PC-9 (cell line): ENCODE measurements at places on chromosomes 11 and 22.

DNA sequence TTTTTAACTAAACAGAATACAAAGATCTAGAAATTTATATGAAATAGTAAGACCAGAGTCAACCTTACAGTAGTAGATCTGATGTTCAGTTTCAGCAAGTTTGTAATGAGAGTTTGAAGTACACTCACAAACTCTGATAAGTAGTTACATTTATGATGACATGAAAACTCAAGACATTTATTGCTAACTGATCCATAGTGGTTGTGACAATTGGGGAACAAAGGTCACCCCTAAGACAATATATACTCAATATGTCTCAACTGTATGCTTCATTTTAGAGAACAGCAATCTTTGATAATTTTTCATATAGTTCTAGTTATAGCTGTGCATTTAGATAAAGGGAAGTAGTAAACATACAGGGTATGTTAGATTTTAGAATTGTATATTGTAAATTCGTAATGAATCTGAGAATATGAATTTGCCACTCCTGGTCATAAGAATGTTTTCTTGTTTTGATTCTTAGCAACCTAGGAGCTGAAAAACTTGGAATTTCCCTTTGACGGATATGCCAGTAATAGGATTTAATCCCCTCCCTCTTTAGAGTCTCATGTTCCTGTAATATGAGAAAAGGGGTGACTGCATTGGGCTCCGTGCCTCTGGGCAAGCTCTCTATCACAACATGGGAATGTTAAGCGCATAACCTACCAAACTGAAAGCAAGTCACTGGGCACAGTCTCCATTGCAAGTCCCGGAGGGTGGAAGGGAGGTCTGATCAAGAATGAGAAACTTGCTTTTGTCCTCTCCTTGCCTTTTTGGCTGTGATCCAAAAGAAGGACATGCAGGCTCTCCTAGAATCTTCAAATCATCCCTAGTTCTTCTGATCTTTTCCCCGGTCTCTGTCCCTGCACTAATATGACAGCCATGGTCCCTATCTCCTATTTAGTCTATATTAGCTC lies 11.4 kb downstream of the OR10D3 start:
- DNase-seq: no peak

DNA sequence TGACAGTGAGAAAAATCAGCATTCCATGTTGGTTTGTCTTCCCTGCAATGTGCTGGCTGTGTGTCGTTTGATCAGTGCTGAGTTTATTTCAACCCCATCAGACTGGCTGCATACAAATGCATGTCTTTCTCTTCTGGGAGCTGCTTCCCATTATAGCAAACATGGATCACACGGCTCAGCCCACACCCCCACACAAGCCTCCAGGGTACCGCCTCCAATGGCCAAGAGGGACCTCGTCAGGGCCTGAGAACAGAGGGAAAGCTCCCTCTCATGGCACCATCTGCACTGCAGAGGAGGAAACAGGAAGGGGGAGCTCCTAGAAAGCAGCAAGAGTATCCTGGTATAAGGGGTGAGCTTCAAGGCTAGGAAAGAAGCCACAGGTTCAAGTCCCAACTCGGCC lies 214.2 kb downstream of the LARGE1 start:
- no peak for DNase-seq

GRCh38 chr11:45803971-45804760 lies 783 bp upstream of the SLC35C1 start:
- peak; percentile 85 for DNase-seq

- DNase-seq: no peak
Observed at GRCh38 chr11:1748636-1749394, 1.6 kb downstream of the IFITM10 start.

DNA sequence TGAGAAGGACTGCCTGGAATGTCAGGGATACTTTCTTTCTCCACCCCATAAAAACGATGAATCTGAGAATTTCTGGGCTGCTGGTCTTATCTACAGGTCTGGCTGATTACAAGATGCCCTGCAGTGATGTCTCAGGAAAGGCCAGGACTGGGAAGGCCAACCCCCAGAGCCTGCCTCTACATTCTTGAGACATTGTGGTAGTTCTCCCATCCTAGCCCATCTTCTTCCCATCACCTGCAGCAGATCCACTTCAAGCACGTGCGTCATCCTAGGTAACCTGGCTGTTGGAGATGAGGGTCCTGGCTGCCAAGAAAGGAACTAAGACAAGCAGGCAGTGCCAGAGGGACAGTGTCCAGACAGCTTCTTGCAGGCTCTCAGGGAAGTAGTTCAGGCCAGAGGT lies 44.1 kb upstream of the E2F8 start:
- no peak for DNase-seq

- DNase-seq: no peak
Observed at GRCh38 chr11:126329644-126330211, 25.8 kb upstream of the ST3GAL4 start.

DNA sequence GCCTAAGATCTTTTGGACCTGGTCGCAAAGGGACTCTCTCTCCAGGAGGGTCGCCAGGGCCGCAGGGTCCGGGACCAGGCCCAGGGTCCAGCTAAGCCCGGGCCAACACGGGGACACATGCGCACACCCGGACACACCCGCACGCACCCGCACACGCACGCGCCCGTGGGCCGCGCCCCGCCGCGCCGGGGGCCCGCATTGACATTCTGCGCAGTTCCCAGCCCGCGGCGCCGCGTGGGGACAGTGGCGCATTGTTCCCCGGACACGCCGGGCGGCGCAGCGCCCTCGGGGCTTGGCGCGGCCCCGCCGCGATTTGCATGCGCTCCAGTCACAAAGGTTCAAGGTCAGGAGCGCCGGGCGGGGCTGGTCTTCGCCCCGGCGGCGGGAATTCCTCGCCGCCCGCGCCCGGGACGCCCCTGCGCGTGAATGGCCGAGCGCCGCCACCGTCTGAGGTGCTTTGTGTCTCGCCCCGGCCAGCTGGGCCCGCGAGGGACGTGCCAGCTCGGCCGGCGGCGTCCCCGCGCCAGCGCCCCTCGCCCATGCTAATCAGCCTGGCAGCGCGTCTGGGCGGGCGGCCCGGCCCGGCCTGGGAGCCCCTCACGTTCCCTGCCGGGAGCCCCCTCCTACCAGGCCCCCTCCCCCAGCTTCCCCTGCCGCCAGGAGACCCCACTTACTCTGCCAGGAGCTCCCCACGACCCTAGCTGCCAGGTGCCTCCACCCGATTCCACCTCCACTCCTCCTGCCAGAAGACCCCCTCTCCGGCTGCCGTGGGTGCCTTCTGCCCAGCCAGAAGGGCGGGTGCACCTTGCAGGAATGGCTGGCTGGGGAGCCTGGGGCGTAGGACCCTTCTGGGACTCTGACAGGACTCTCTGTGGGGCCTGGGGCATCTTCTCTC lies 50.5 kb upstream of the WNT7B start:
- peak; percentile 38 for DNase-seq

GRCh38 chr11:114315749-114316368 lies 19.7 kb downstream of the NNMT start:
- DNase-seq: no peak

GRCh38 chr11:68469642-68470041 lies 9.1 kb downstream of the PPP6R3 start:
- no peak for DNase-seq

DNA sequence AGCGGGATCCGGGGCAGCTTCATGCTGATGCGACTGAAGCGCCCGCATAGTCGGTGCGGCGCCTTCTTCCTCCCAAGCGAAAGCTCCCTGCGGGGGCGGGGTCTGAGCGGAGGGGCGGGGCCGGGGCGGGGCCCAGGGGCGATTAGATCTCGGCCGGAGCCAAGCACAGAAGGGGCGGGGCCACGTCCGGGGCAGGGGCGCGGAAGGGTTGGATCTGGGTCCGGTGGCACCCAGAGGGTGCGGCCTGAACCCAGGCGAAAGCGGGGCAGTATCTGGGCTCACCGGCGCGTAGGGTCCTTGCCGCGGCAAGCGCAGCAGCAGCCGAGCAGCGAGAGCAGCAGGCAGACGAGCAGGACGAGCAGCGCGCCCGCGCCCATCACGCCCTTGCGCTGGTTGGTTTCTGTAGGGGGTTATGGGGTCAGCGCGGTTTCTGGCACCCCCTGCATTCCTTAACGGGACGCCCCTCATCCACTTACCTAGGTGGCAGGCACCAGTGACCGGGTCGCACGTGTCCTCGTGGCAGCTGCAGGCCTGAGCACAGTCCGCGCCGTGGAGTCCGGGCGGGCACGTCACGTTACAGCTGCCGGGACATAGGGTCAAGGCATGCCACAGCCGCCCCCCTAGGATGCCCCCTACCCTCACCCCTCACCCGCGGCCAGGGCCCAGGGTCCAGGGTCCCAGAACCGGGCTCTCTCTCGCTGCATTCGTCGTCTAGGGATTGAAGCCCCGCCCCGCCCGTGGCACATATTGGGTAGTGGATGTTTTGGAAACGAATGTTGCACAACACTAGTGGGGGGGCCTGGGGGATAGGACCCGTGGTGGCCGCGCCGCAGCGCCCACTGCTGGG lies 8.1 kb downstream of the SCARF2 start:
- DNase-seq: peak; percentile 42

DNA sequence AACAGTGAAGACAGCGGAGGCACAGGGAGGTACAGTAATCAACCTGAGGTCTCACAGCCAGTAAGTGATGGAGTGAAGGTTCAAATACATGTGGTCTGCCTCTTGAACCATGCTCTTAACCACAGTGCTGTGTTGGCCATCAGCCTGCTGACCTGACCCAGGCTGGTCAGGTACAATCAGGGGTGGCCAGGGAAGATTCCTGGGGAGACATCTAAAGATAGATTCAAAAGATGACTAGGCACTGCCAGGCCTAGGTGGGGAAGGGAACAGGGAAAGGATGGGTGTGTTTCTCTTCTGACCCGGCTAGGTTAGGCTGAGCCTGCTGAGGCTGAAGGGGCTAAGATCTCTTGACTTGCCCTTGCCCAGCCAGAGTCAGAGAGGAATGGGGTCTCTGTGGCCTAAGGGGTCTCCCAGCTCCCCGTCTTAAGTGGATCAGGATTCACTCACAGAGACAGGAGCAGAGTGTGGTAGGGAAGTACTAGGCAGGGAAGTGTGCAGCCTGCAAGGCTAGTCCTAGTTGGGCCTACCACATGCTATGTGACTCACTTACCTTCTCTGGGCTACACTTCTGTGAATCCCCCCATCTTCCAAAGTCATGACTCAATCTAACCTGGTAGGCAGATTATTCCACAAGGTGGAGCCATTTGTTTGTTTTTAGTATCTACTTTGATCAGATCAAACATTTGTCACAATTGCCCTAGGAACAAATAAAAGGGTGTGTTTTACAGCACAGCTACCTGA lies 10.4 kb upstream of the SREBF2 start:
- peak; percentile 90 for DNase-seq

DNA sequence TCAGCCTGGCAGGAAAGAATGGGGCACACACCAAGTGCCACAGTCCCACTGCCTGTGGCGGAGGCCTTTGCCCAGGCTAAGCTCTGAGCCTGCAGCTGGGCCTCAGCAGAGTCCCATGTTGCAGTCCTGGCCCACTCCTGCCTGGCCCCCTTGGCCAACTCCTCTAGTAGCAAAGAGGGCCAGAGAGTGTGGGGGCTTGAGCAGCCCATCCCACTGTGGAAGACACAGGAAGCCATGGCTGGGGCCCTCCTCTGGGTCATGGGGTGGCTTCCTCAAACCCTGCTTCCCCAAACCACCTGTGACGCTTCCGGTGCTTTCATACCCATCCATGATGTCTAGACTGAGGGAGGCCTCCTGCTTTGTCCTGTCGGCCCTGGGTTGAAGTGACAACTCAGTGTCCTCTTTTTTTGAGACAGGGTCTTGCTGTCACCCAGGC lies 5.8 kb downstream of the RPS19BP1 start:
- no peak for DNase-seq

DNA sequence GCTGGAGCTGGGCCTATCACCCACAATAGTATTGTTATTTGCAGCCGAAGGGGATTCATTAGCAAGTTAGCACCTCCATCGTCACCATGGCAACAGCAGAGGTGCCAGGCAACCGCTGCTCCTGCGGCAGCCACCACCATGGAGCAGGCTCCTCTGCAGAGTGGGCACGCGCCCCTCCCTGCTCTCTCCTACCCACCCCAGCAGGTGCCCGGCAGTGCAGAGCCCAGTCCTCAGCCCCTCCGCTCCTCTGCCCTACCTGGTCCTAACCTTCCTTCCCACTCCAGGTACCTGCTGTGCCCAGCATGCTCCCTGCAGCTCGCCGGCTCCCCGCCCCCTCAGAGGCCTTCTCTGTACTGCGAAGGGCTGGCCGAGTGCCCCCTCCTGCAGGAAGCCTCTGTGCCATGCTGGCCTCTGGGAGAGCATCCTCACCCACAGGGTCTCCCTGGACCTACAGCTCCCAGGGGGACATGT lies 3.6 kb downstream of the DUSP8 start:
- DNase-seq: no peak

- no peak for DNase-seq
Observed at GRCh38 chr11:121449123-121449522, 3.0 kb upstream of the SORL1 start.

GRCh38 chr11:128697645-128698174 lies 3.8 kb downstream of the FLI1 start:
- DNase-seq: no peak

GRCh38 chr11:126740846-126741245 lies 259.7 kb downstream of the KIRREL3 start:
- no peak for DNase-seq

DNA sequence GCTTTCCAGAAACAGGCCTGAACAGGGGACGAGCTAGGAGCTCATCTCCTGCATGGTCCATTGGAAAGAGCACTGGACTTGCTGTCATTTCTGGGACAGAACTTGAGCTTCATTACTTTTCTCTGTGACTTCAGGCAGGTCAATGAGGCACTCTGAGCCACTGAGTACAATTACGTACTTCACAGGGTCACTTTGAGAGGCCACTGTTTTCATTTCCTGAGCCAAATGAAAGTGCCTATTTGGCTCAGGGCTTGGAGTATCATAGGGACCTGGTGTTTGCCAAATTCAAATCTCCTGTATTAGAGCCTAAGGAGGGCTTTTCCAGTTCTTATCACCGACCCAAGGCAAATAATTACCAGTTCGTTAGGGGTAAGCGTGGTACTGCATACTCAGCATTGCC lies 319.3 kb downstream of the CADM1 start:
- DNase-seq: no peak

DNA sequence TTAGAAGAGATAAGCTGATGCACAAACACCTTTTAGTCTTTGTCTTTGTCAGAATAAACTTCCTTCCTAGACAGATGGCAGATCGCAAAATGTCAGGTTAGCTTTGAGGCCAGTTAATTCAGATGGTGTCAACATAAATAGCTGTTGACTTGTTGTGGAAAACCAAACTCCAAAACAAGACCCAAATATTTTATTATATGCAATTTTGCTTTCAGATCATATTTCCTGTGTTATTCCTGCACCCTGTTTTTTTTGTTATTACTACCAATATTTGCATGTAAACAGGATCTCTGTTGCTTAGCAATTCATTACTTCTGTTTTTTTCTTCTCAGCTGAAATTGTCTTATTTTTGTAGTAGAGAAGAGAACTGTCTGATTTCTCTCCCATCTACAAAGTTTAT lies 316.0 kb downstream of the ETS1 start:
- no peak for DNase-seq
